ENCODE measurements at places on chromosomes 4 and X.
A peak's percentile ranks its signal among the peaks of the same experiment; 100 is the strongest.

- DNase-seq = peak; percentile 70
Observed at GRCh38 chrX:28920153-28920943, 333.1 kb downstream of the IL1RAPL1 start.

- no peak for DNase-seq
Observed at GRCh38 chr4:183244506-183244905, 75.6 kb downstream of the CLDN22 start.

- no peak for DNase-seq
Observed at GRCh38 chr4:123478859-123479345, 82.3 kb downstream of the SPRY1 start.

DNA sequence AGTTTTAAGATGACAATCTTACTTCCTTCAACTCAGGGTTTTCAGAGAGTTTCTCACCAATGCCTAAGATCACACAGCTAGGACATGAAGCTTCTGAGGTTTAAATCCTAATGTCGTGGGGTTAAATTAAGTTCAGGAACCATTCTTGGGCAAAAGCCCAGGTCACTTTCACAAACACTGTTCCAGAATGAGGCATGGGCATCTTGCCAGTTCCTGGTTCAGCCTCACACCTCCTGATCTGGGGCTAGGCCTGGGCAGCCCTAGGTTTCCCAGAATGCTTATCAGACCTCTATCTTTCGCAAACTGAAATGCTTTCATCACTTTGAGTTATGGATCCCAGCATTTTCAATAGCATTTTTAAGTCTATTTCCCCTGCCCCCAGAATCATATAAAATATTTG is 224.8 kb upstream of the EDA2R start:
- DNase-seq = no peak

- no peak for DNase-seq
Observed at GRCh38 chr4:140268186-140268841, 105.1 kb upstream of the SCOC start.

GRCh38 chr4:3193531-3194203 is 55.3 kb upstream of the MSANTD1 start:
- no peak for DNase-seq

GRCh38 chr4:185865901-185866328 is 53.9 kb upstream of the SORBS2 start:
- no peak for DNase-seq

DNA sequence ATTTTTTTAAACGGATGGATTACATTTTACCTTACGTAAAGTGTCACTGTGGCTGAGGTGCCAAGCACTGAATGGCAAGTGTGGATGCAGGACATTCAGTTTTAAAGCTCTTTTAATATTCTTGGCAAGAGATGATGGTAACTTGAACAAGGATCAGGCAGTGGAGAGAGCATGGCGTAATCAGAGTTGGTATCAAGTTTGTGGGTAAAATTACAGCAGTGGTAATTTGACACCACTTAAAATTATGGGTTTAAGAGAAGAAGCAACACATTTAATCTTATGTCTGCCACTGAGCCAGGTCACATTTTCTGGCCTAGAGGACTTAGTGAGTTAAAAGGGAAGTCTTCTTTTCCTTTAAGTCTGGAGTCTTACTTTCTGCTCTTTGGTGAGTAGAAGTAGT is 100.5 kb downstream of the NAA11 start:
- peak; percentile 26 for DNase-seq

GRCh38 chr4:53281438-53281837 is 84.4 kb downstream of the SCFD2 start:
- no peak for DNase-seq

DNA sequence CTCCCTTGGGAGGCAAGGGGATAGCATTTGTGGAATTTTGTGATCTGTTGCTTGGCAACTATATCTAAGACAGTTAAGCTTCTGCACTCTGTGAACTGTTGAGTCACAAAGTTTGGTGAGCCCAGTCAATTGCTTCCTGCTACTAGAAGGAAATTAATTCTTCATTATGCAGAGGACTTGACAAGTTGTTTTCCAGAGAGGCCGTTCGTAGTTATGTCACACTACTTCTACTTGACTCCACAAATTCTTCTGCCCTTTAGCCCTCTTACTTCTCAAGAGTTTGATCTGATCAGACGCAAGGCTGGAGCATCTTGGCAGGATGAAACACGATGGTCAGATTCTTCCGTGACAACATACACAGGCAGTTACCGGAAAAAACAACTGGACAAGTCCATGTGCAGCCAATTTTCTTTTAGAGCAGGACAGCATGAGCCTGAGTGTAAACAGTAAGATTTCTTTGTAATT is at the start of gene C4orf51:
Gene C4orf51, plus strand, starts transcription at position 156 of the 465 bp plus-strand sequence. Its CDS starts 58 bp downstream, at position 214.
- no peak for DNase-seq

DNA sequence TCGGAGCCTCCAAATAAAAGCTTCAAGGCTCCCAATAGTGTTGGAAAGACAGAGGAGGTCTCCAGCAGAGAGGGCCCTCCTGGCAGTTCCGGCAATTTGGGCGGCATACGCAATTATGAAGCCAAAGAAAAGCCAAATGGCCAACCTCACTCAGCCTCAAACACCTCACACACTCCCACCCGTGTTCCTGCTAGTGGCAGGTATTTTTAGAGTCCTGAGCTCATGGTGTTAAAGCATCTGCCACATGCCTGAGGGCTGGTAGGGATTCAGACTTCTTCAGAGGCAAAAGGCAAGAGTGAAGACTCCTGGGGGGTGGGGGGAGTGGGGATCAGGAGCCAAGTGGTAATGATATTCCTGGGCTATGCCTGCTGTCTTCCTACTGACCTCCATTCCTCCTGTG is 7.4 kb downstream of the RAB33A start:
- DNase-seq = no peak

DNA sequence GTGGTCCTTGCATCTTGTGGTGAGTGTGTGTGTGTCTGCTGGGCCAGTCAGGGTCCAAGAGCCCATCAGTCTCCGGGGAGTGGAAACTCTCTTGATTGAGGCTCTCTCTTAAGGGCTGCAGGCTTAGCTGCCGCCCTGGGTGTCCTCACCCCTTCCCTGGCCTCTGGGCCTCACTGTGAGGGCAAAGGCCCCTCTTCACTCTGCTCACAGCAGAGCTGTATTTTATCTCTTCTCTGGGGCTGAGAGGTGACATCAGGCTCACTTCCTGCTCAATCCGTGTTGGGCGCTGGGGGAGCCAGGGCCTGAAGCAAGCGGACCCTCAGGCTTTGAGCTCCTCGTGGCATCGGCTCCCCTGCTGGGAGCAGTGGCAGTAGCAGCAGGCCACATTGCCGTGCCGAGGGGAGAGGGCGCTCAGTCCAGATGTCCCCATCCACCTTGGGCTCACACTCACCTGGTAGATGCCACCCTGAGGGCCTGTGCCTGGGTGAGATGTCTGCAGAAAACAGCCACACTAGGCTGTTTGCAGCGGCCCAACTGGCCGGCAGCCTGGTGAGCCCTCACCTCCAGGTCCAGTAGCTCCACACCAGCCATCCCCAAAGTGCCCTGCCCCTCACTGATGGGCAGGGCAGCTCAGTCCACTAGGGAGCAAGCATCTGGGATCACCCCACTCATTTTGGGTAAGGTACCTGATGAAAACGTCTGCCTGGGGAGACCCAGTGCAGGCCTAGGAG is 24.7 kb upstream of the PRPS1 start:
- DNase-seq = no peak

GRCh38 chr4:148344352-148344751 is 97.9 kb downstream of the NR3C2 start:
- no peak for DNase-seq

Data from NCI-H2227 treated with DMSO at 0.1 percent for 48 hours (cell line).